Inflammatory macrophage treated with lipopolysaccharide for 4 hours (primary cell): ENCODE measurements at places on chromosomes 12 and 14.

DNA sequence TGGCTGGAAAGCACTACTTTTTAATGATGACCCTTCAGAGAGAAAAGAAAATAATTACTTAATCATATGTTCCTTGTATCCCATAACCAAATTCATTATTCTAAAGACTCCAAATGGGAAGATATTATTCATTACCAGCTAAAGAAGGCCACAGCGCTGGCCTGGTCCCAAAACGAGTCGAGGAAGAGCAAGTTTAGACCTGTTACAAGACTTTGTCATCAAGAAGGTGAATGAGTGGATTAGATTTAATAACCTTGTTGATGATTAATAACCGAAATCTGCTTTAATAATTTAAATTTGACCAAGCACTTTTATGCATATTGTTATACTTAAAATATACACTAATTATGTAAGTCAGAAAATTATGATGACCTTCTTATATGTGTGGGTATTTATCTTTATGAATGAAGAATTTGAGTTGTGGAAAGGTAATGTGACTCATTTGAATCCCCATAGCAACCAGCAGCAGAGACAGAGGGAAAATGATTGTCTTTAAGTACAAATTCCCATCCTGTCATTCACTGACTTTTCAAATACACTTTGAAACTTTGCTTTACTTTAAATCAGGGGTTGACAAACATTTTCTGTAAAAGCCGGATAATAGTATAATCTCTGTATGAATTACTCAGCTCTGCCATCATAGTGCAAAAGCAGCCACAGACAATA is 200.3 kb upstream of the NPAS3 start:
- no peak for DNase-seq

DNA sequence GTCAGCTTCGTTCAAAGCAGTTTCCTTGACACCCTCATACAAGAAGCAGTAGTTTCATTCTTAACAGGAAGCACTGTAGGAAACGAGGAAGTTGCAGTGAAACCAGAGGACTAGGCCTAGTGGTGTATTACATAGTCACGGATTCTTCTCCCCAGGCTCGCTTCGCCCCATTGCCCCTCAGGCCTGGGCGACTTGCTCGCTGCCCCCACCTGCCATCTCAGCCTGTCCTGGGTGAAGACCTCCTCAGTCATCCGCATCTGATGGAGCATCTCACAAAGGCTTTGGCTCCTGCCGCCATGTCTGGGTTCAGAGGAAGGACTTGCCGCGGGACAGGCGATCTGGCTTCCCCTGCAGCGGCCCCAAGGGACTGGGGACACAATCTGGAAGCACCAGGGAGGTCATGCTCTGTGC is 93.5 kb downstream of the LMNTD1 start:
- DNase-seq, result peak; percentile 72

DNA sequence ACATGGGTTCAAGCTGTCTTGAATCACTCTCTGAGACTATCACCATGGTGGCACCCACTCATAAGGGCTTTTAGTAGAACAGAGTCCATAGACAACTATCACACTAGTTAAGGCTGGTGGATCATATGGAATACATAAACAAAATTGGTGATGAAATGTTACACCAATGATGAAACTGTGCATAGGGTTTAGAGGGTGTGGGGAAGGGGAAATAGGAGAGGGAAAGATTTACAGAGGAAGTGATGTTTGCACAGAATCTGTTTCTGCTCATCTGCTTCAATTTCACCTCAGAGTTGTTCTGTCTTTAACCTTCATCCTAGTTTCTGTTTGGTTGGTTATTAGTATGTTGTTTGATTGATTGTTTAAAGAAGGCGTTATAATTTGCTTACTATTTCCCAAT is 2.4 kb upstream of the RXYLT1 start:
- DNase-seq, result peak; percentile 60

DNA sequence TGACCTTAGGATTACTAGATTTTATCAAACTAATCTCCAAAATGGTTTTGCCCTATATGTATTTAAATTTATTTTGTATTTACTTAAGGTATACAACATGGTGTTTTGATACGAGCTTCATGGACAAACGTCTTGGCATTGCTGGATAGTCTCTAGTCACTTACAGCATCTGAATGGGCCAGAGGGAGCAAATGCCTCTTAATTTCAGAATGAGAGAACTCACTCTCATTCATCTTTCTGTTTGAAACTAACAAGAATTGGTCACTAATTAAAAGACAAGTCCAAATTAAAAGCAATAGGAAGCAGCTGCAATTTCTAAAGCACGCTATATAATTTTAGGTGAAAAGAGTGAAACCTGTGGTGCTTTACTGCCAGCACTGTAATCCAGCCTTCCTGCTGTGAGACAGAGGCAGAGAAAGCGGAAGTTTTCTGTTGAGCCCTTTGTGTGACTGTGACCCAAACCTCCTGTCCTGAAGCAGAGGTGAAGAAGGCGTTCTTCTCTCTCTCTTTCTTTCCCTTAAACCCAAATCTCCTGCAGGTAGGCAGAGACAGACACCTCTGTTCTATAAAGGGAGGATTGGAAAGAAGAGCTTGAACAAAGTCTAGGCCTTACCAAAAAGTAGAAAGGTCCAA is 184.6 kb upstream of the NAV3 start:
- no peak for DNase-seq

DNA sequence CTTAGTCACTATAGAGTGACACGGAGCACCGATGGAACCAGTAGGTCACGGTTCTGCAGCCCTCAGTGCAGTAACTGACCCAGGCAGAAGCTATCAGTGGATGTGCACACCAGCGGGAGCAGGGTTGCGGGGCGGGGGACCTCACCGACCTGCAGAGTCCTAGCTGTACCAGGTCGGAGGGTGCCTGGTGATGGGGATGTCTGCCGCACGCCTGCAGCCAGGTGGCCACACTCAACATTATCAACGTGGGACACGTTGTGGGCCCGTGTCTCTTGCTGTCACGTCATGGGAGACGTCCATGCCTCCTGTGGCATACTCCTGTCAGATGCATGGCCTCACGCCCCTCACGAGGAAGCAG is 55.2 kb downstream of the ADGRD1 start:
- DNase-seq, result no peak
